ENCODE measurements at places on chromosomes 7 and 10. TPM values are rescaled to one million over a fixed set of nuclear protein-coding genes. Genes with fewer than 3 reads are reported as not detected.

The LZTS2 gene
- total RNA-seq, result 45.5 TPM

The NPY4R gene
- total RNA-seq, result not detected

The OR6V1 gene
- not detected for total RNA-seq

The PLEKHS1 gene
- 1.4 TPM for total RNA-seq

The COL17A1 gene
- 130 TPM for total RNA-seq

The ITPRIP gene
- total RNA-seq, result 11.1 TPM

The NOS3 gene
- 7.0 TPM for total RNA-seq

The CAV2 gene
- 85.3 TPM for total RNA-seq

The ITIH2 gene
- total RNA-seq, result not detected

The TASOR2 gene
- total RNA-seq, result 110 TPM

The CALCR gene
- total RNA-seq, result 7.0 TPM

The ZCWPW1 gene
- total RNA-seq, result 2.1 TPM
